Ovary (tissue), 10 donors: ENCODE measurements at places on chromosomes 3 and 15. TPM values are rescaled to one million over a fixed set of nuclear protein-coding genes. Genes with fewer than 3 reads are reported as not detected.

- DNase-seq: no peak
- no peaks in the 10 kb centered on the region for H3K4me1 ChIP-seq
- no peaks in the 10 kb centered on the region for H3K36me3 ChIP-seq
- H3K4me3 ChIP-seq: no peak overlapping the region
Observed at GRCh38 chr3:137988152-137988551, 21.8 kb upstream of the CLDN18 start.

DNA sequence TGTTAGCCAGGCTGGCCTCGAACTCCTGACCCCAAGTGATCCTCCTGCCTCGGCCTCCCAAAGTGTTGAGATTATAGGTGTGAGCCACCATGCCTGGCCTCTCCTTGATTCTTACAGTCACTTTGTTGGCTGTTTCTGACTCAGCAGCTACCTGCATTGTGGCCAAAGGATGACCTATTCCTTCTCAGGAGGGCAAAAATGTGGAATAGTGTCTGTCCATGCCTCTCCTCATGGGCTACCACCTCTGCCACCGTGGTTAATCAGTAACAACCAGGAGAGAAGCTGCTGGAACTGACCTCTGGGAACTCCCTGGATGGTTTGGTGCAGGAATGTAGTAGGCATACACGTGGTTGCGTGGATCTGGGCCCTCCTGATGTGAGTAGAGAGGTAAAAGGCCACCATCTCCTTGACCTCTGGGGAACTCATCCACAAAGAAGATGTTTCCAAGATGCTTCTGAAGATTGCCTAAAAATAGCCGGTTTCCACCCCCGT lies 63.3 kb downstream of the FLNB start:
- no peaks in the 10 kb centered on the region for H3K36me3 ChIP-seq
- H3K27me3 ChIP-seq: no peaks in the 10 kb centered on the region
- peaks cover 6% of the 10 kb centered on the region for H3K4me1 ChIP-seq
- no peak overlapping the region for H3K27ac ChIP-seq
- H3K4me3 ChIP-seq: no peak overlapping the region
- no peak for DNase-seq

DNA sequence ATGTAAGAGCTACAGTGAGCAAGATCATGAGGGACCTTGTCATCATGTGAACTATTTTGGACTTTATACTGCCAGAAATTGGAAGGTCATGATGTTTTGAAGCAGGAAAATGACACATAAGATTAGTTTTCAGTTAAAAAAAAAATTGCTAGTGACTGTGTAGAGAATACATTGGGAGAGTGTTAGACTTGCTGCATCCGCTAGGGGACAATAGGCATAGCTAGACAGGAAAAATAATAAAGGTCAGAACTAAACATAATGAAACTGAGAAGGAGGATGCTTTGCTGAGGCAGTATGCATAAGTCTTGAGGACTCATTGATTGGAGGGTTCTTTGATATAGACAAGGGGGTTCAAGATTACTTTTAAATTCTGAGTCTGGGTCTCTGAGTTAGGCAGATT lies 275.8 kb upstream of the KCNH8 start:
- no peak for DNase-seq
- H3K27ac ChIP-seq: no peak overlapping the region
- H3K27me3 ChIP-seq: no peaks in the 10 kb centered on the region
- H3K36me3 ChIP-seq: no peaks in the 10 kb centered on the region

Gene CCDC191
- total RNA-seq: 5.3 TPM

DNA sequence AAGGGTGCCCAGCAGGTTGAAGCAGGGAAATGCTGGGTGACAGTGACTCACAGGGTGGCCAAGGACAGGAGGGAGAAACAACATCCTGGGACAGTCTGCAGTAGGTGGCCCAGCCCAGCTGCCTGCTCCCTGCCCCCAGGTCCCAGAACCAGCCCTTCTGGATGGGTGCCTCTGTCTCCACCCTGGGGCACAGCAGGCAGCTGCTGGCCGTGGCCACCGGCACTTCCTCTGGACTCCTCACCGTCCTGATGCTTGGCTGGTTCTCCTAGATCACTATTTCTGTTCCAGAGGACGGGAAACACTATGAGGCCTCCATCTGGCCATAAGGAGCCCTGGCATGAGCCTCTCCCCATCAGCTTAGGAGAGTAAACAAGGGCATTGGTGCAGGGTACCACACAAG lies 258.9 kb downstream of the XXYLT1 start:
- no peaks in the 10 kb centered on the region for H3K4me1 ChIP-seq
- no peak overlapping the region for H3K4me3 ChIP-seq

DNA sequence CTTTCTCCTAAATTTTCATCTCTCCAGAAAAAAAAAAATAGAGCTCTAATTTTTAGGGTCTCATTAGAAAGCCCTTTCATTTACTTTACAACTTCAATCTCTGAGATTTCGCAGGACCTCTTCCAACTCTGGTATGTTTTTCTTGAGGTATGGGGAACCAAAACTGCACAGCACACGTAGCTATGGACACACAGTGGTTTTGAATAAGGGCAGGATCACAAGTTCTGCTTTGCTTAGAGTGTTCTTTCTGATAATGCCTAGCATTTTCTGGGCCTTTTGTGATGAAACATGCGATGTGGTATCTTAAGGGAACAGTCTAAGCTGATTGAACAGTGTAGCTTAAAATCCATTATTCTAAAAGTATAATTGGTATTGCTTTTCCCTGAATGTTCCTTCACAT lies 25.3 kb downstream of the ZNF592 start:
- H3K36me3 ChIP-seq: no peaks in the 10 kb centered on the region
- no peaks in the 10 kb centered on the region for H3K27me3 ChIP-seq
- peaks cover 7% of the 10 kb centered on the region for H3K4me1 ChIP-seq
- H3K27ac ChIP-seq: no peak overlapping the region
- no peak overlapping the region for H3K4me3 ChIP-seq

Gene SLC28A1
- 0.20 TPM for total RNA-seq

DNA sequence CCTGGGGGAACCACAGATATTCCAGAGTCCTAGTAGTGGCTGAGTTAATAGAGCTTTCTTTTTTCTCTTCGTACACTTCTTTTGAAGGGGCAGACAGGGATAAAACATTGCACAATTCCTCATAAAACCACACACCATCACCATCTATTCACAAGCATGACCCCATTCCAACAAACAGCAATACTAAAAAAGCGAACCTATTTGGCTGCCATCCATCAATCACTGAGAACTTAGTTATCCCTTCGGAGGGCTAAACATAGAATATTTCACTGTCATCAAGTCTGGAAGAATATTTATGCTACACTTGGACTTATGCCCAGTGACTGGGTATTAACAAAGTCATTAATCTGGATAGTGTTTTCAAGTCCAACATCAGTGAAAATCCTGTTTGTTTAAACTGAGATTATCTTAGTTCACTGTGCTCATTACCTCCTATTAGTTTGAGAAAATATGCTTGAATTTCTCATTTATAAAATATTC lies 80.3 kb upstream of the PRTG start:
- H3K27ac ChIP-seq: no peak overlapping the region
- DNase-seq: no peak
- H3K4me1 ChIP-seq: no peaks in the 10 kb centered on the region
- no peak overlapping the region for H3K4me3 ChIP-seq

GRCh38 chr15:66287461-66288057 lies 5.8 kb upstream of the DIS3L start:
- H3K4me3 ChIP-seq: no peak overlapping the region
- no peak for DNase-seq
- H3K36me3 ChIP-seq: no peaks in the 10 kb centered on the region
- H3K27me3 ChIP-seq: no peaks in the 10 kb centered on the region

Gene NR2E3
- total RNA-seq: 0.69 TPM

Gene IVD
- total RNA-seq: 98.7 TPM

Gene IL16
- 9.0 TPM for total RNA-seq

Gene ACKR2
- 4.4 TPM for total RNA-seq

GRCh38 chr3:16433701-16434151 lies 79.8 kb downstream of the RFTN1 start:
- H3K4me1 ChIP-seq: peaks cover 11% of the 10 kb centered on the region
- H3K4me3 ChIP-seq: no peak overlapping the region
- H3K36me3 ChIP-seq: no peaks in the 10 kb centered on the region

DNA sequence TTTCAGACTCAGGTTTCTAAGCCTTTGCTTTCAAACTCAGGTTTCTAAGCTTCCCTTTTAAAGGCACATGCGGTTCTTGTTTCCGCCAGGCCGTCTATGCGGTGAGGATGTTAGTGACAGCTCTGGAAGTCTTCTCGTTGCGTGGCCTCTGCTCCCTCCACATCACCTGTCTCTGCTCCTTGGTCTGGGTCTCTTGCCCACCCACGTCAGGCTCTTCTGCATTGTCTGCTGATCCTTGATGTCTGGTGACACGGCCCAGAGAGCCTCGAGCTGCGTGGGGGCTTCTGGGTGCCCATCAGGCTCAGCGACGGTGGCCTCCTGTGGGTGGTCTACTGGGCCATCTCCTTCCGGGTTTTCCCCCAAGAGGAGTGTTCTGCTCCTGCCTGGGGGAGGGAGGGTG lies 30.5 kb downstream of the KLF13 start:
- no peak overlapping the region for H3K27ac ChIP-seq
- H3K4me3 ChIP-seq: no peak overlapping the region
- H3K4me1 ChIP-seq: peaks cover 24% of the 10 kb centered on the region
- no peaks in the 10 kb centered on the region for H3K27me3 ChIP-seq
- no peak for DNase-seq
- H3K36me3 ChIP-seq: no peaks in the 10 kb centered on the region

DNA sequence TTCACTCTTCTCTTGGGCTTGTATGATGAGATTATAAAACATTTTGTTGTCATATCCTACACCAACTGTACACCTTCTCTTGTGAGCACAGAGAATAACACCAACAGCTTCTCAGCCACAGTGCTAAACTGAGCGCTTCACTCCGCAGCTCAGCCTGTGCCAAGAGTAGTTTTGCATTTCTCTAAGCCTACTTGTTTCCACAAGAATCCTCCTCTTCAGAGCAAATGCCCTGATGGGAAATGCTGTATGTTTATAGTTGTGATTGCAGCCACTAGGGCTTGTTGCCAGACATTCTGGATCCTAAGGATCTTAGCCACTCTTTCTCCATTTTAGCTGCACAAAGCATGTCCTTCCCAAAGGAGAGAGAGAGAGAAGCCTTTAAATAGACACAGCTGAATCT lies 138.8 kb upstream of the PLXND1 start:
- peaks cover 3% of the 10 kb centered on the region for H3K4me1 ChIP-seq
- no peak overlapping the region for H3K4me3 ChIP-seq
- H3K27ac ChIP-seq: no peak overlapping the region
- DNase-seq: peak; percentile 33

- DNase-seq: no peak
- H3K36me3 ChIP-seq: no peaks in the 10 kb centered on the region
- no peak overlapping the region for H3K27ac ChIP-seq
Observed at GRCh38 chr3:36843065-36844051, 79.0 kb upstream of the DCLK3 start.

Gene SLC22A14
- total RNA-seq: not detected

DNA sequence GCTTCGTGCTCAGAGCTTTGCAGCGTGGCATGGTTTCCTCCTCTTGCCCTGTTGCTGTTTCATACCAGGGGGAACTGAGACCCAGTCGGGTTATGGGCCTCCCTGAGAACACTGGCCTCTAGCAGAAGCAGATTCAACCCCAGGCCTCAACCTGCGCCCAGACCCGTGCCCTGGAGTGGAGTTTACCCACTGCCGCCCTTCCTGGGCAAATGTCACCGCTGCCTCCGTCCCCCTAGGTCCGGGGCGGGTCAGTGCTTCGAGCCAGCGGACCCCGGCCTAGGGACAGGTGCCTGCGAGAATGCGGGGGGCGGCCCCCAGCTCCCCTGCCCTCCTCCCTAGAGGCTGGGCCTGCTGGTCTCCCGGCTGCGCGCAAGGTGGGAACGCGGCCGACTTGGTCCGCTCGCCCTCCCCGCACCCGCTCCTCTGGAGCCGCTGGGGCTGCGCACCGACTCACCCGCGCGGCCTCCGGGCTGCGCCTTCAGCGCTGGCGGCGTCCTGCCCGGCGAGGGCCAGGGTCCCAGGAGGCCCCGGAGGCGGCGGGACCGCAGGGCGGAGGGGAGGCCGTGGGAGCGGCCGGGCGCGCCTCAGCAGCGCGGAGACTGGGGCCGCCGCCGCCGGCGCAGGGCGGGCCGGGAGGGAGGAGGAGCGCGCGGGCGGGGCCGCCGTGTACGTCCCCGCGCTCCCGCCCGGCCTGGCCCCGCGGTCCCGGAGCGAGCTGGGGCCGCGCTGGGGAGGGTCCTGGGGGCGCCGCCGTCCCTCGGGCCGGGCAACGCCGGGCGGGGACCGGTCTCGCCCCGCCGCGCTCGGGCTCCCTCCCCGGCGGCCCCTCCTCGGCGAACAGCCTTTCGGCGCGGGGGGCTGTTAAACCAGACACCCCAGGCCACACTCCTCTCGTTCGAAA lies at the start of gene PIGZ:
Gene PIGZ, minus strand, starts transcription at position 601 of the 901 bp plus-strand sequence. CDS start 16,802 bp downstream, outside the sequence.
- no peaks in the 10 kb centered on the region for H3K36me3 ChIP-seq
- DNase-seq: no peak
- peak within 1 kb of the TSS; percentile 65 for H3K4me3 ChIP-seq
- peaks cover 4% of the 10 kb centered on the region for H3K27me3 ChIP-seq

GRCh38 chr15:66847565-66847991 lies 145.5 kb downstream of the SMAD6 start:
- H3K27ac ChIP-seq: no peak overlapping the region
- no peak overlapping the region for H3K4me3 ChIP-seq
- no peak for DNase-seq
- H3K27me3 ChIP-seq: no peaks in the 10 kb centered on the region
- no peaks in the 10 kb centered on the region for H3K36me3 ChIP-seq
- H3K4me1 ChIP-seq: peaks cover 14% of the 10 kb centered on the region

DNA sequence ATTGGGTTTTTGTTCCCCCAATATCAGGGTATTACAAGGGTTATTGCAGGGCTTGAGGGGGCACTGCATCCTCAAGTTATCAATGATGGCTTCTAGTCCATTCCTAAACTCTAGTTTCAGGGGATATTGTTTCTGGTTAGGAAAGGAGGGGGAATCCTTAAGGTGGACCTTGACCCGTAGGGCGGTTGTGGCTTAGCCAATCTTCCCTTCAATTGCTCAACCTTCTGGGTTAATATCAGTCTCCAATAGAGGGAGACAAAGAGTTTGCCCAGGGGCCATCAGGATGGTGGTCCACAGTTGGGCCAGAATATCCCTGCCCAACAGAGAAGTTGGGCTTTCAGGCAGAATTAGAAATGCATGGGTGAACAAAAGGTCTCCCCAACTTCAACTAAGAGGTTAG lies 214.9 kb downstream of the BCHE start:
- H3K4me3 ChIP-seq: no peak overlapping the region
- no peaks in the 10 kb centered on the region for H3K27me3 ChIP-seq
- H3K36me3 ChIP-seq: no peaks in the 10 kb centered on the region
- no peaks in the 10 kb centered on the region for H3K4me1 ChIP-seq
- H3K27ac ChIP-seq: no peak overlapping the region

Gene ST8SIA2
- total RNA-seq: 0.46 TPM

Gene NOX5
- total RNA-seq: 0.23 TPM

Gene EHD4
- 8.8 TPM for total RNA-seq

Gene CHL1
- 94.8 TPM for total RNA-seq
